Stimulated activated naive CD8-positive, alpha-beta T cell treated with anti-CD3 and anti-CD28 coated beads, Interleukin-15, Interleukin-2, amounts not matched to agents 100 U/mL and 50 U/mL, for 24 hours (primary cell): ENCODE measurements at places on chromosomes 6 and 20.

DNA sequence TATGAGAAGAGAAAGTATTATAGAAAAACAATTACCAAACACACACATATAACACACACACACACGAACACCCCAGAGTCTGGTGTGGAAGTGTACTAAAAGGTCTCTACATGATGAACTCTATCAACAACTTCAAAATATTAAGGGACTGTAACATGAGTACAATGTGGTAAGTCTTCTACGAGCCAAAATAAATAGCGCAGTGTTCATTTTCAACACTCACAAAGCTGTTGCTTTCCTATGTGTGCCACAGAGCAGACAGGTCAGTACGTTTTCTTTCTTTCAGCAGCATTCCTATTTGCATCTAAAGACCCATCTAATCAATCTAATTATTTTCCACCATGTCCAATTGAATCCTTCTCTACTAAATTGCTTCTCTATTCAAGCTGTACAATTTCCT lies 12.1 kb upstream of the CNKSR3 start:
- DNase-seq = no peak

- no peak for DNase-seq
Observed at GRCh38 chr6:168116975-168117899, 38.2 kb upstream of the FRMD1 start.

DNA sequence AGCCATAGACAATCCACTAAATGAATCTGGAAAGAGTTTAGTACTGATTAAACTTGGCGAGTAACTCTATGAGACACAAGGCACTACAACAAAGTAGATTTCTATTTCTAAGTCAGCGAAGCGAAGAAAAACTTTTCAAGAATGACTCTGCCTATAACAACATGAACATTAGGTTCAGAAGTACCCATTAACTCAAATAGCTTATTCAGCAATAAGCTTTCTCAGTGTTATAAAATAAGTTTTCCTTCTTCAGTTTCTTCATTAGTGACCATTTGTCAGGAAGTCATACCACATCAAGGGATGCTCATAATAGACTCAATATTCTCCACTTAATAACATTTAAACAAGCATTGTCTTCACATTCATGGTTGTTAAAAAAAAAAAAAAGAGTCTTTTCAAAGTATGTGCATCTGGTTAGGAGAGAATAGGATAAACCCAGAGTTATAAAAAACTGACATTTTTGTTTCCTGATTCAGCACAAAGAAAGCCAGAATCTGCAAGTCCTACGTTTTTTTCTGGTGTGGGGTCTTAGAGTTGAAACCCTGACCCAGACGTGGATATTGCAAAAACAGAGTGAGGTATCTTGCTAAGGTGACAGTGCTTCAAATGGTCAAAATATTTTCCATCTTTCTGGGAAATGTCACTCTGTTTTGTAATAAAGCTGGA lies 148.2 kb upstream of the PREP start:
- no peak for DNase-seq

DNA sequence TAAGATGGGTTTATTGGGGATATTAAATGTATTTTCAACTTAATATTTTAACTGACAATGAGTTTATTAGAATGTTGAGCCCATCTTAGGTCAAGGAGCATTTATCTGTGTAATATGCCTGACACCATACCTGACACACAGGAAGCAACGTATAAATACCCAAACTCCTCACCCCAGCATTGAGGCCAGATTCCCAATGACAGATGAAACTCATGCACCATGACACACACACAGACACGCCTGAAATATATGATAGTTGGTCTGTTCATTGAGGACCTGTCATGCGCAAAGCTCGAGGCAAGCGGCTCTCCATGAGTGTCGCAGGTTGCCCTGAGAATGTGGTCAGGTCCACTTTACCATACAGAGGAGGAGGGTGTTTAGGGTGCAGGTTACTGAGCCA lies 64.1 kb downstream of the GFOD1 start:
- DNase-seq = no peak

DNA sequence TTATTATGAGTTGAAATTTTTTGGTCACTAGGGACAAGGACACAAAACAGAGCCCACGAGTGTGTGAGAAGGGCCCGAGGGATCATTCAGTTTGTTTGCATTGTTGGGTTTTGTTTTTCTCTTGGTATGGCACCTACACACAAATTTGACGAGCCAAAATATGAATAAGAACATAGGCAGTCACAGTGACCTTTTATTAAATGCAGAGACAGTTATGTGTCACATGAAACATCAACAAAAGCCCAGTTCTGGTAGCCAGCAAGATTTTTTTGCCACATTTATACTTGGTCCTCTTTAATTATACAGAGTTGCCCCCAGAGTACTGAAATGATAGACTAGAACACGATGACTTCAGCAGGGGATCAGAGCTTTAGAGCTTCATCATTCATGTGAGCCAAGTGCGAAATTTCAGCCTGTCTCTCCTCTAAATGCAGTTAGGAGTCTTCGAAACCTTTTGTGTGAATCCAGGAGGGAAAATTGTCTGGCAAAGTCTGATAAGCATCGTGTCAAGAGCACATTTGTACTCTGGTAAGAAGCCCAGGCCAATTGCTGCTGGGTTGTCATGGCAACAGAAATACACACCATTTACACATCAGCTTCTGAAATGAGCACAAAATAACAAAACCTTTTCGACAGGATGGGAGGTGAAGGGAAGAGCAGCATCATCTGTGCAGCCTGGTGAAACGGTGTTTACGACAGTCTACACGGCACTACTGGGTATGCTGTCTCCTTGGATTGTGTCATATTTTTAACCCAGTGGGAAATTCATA lies 79.2 kb upstream of the RIPOR2 start:
- no peak for DNase-seq

DNA sequence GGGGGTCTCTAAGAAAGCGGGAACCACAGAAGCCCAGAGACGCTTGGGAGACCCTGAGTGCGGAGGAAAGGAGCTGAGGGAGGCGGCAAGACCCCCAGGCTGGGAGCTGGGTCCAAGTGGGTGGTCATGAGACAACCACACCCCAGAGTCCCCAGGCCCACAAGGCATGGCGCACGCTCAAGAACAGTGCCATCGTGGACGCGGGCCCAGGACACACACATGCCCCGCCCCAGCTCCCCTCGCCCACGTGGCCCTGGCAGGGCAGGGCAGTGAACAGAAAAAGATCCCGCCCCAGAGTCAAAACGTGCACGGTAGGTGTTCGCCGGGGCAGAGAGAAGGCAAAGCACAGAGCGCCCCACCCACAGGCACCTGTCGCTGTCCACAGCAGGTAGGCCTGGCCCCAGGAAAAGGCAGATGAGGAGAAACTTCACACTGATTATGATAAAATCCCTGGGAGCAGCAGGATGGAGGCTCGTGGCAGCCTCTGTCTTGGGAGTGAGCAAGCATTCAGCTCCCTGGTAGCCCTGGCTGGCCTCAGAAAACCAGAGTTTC lies 50.0 kb downstream of the BPIFB1 start:
- DNase-seq = no peak

DNA sequence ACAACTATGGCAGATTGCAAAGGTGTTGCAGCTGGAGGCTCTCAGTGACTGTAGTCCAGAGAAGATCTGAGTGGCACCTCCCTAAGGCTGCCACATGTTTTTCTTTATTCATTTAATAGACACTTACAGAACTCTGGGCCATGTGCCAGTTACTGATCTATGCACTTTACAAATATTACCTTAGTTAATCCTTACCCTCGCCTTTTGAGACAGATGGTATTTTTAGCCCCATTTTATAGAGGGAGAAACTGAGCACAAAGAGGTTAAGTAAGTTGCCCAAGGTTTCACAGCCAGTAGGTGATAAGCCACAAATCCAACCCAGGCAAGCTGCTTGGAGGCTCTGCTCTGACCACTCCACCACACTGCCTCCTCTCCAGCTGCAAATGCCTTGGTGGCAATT lies 6.5 kb upstream of the SCRT2 start:
- no peak for DNase-seq

DNA sequence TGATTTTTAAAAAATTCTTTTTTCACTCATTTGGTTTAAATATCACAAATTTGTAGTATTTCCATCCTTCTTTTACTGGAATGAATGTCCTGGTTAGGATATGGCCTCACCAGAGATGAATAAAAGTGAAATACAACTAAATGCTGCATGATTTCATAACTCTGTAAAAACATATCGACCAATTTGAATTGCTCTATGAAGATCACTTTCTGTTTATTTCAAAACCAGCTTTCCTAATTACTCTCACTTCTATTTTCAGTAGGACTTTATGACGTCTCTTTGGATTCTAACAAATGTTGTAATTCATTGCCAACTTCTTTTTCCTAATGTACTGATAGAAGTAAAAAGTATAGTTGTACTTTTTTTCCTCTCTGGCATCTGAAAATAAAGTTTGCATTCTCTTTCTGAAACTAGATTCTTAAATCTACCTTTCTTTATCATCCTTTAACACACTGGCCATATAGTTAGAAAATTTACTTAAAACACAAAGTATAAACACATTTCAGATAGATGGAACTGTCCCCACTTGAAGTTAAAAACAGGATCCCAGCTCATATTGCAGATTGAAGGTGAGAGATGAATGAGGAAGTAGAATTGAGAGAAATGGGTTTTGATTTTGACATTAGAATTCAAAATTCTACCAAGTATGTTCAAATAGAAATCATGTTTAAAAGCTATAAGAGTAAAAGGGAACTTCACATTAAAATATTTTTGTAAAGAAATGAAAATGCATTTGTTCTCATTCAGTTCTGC lies 40.3 kb upstream of the IL20RA start:
- no peak for DNase-seq

- no peak for DNase-seq
Observed at GRCh38 chr6:7750197-7750596, 24.3 kb downstream of the BMP6 start.

GRCh38 chr20:14915356-14915755 lies 577.9 kb upstream of the FLRT3 start:
- no peak for DNase-seq

GRCh38 chr6:33521489-33522091 lies 58.5 kb downstream of the BAK1 start:
- no peak for DNase-seq

DNA sequence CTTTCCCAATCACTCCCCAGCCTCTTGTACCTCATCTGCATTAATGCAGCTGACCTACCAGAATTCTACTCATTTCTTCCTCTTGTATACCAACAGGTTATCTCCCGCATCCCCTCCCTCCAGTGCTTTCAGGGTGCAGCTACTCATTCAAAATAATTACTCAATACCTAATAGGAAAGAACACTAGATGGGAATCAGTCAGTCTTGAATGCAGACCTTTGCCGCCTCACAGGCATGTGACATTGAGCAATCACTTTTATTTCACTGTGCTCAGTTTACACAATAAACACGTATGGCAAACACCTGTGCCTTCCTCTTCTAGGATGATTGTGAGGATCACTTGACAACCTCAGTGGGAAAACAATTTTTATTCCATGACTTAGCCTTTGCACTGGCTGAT lies 13.3 kb downstream of the ZSCAN31 start:
- no peak for DNase-seq

DNA sequence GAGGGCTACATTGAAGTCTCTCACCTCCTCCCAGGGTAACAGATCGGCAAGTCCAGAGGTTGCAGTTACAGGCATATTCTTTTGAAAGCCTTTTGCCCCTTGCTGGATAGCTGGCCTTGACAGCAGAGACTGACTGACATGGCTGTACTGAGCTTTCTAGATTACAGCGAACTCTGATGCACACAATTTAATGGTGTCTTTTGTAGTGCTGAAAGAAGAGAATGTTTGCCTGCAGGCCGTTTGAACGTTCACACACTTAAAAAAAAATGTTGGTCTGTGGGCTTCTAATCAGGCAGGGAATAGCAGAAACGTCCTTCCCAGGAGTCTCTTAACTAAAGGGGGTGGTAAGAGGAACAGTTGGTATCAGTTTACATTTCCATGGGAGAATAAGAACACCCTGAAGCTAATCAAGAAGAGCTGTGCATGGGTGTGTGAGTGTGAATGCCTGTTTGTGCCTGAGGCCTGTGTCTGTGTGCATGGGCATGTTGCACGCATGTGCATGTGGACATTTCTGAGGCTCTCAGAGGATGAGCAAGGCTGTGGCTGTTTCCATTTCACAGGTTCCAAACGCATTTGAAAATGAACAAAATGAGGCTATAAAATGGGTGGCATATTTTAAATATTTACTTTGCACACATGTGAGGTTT lies 213.9 kb upstream of the SSTR4 start:
- DNase-seq = no peak

DNA sequence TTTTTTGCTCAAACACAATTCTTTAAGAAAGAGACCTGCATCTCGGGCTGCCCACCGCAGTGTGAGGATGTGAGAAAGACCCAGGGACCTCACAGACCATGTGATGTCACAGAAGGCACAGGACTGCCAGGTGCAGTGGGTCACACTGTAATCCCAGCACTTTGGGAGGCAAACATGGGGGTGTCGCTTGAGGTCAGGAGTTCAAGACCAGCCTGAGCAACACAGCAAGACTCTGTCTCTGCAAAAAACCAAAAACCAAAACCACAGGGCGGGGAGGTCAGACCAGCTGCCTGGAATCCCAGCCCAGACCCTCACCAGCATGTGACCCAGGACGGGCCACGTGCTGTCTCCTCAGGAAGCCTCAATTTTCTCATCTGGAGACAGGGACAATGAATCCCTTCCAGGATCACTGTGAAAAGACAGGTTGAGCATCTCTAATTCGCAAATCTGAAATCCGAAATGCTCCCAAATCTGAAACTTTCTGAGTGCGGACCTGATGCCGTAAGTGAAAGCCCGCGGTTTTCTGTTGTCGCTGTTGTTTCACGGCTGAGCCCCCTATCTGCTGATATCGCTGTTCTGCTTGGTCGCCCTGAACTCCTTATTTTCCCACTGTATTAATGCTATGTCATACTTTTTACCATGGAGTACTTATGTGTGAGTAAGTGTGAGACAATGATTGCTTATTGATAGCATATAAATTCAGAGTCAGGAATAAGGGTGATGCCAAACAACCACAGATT lies 159.5 kb upstream of the PTPN1 start:
- no peak for DNase-seq

DNA sequence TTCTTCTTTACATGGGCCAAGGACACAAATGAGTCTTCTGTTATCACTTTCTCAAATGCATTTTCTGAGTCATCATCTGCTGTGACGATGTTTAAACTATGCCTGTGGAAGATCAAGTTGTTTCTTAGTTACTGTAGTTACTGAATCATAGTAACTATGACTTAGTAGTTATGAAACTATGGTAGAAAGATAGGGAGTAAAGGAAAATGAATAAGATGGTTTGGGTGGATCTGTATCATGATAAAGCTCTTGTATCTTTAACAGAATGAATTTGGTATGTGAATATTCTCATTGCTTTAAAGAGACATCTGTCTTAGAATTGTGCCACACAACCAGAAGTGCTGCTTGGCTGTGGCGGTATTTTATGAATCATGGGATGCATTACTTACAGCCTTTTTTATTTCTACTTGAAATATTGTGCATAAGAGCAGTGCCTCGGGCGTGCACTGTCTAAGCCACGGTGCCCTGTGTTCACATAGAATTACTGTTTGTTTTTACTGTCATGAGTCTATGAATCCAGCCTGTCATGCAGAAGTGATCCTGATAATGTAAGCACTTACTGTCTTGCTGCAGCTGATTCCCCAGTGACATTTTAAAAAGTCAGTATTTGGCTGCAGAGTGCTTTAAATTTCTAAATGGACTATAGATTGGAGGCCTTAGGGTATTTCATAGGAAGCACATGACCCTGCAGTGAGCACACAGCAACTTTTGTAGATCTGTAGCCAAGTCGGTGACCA lies 215.2 kb downstream of the TMEM242 start:
- DNase-seq = no peak
